ENCODE measurements at places on chromosomes 5 and 9.

- no peak for DNase-seq
Observed at GRCh38 chr9:102642651-102643050, 352.5 kb upstream of the CYLC2 start.

- DNase-seq, result no peak
Observed at GRCh38 chr5:34842554-34842953, 3.6 kb downstream of the TTC23L start.

DNA sequence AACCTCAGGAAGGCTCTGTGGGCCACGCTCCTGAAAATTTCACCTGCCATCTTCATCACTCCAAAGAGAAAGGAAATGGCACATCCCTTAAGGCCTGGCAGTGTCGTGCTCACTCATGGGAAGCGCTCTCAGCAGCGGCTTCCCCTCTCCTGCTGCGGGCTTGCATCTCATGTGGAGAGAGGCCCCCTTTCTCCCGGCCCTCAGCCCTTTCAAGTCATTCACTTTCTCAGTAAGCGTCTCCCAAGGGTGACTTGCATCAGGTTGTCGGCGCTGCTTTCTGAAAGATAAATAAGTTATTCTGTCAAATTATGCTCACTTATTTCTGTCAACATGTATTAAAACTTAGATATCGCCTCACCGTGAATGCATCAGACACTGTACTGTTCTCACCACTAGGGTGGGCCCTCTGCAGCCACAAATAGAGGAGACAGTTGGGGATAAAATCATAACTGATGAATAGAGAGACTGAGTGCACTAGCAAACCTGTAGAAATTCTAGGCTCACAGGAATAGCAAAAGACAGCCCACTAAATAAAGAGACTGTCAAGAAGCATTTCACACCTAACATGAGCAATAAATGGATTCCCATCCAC, 174.6 kb downstream of the RFK start:
- DNase-seq, result no peak

- no peak for DNase-seq
Observed at GRCh38 chr5:155293605-155294178, 280.1 kb downstream of the KIF4B start.

GRCh38 chr5:139636207-139636792, 11.8 kb upstream of the CXXC5 start:
- DNase-seq, result peak; percentile 55

- no peak for DNase-seq
Observed at GRCh38 chr9:136745389-136746154, 2.8 kb downstream of the LCN6 start.

DNA sequence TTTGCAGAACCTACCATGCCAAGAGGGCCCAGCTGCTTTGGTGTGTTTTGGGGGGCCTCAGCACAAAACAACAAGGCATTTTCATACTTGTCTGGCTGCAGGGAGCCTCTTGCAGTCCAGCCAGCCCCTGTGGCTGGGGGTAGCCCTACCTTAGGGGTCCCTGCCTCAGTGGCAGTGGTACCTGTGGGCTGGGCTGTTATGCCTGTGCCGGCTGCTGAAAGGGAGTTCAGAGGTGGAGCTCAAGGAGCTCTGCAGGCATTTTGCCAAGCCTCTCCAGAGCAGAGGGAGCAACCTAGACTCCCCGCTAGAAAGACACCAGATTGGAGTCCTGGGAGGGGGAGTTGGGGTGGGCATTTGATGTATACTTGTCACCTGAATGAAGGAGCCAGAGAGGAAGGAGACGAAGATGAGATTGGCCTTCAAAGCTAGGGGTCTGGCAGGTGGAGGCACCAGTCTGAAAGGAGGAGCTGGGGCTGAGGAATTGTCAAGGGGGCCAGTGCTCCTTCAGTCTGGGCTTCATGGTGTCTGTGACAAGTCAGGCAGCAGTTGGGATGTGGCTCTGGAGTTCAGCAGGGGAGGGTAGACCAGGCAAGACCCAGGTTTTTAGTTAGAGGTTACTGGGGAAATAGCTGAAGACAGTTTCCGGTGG, 1.5 kb downstream of the SHROOM1 start:
- no peak for DNase-seq

GRCh38 chr5:176608937-176609723, 826 bp downstream of the GPRIN1 start:
- DNase-seq, result peak; percentile 23

GRCh38 chr9:137429974-137430722, 7.0 kb downstream of the NOXA1 start:
- no peak for DNase-seq

- no peak for DNase-seq
Observed at GRCh38 chr5:126855266-126855665, 78.3 kb downstream of the LMNB1 start.

GRCh38 chr9:132823370-132824145, 54.5 kb downstream of the AK8 start:
- no peak for DNase-seq

GRCh38 chr9:78122631-78123030, 91.0 kb upstream of the GNAQ start:
- DNase-seq, result no peak

DNA sequence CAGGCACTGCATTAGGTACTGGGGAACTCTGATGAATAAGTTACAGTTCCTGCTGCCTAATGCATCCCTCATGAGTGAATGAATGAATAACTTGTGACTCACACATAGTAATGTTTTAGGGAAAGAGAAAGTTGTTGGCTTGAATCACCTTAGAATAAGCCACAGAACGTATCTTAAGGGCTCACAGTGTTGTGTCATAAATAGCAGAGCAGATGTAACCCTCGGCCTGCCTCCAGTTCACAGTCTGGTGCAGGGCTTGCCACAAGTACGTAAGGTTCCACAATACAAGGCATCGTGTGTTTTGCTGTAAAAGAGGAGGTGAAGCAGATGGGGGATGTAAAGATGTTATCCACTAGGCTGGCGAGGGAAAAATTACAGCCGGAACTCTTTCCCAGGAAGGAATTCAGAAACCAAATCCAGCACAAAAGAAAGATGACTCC, 218.7 kb downstream of the TRPM3 start:
- DNase-seq, result no peak

- no peak for DNase-seq
Observed at GRCh38 chr9:25025156-25025555, 479.5 kb upstream of the IZUMO3 start.

DNA sequence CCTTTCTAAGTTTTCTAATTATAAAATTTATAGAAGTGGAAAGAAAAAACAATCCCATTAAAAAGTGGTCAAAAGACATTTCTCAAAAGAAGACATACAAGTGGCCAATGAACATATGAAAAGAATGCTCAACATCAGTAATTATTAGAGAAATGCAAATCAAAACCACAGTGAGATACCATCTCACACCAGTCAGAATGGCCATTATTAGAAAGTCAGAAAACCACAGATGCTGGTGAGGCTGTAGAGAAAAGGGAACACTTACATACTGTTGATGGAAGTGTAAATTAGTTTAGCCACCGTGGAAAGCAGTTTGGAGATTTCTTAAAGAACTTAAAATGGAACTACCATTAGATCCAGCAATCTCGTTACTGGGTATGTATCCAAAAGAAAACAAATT, 23.7 kb upstream of the PLPP1 start:
- no peak for DNase-seq

DNA sequence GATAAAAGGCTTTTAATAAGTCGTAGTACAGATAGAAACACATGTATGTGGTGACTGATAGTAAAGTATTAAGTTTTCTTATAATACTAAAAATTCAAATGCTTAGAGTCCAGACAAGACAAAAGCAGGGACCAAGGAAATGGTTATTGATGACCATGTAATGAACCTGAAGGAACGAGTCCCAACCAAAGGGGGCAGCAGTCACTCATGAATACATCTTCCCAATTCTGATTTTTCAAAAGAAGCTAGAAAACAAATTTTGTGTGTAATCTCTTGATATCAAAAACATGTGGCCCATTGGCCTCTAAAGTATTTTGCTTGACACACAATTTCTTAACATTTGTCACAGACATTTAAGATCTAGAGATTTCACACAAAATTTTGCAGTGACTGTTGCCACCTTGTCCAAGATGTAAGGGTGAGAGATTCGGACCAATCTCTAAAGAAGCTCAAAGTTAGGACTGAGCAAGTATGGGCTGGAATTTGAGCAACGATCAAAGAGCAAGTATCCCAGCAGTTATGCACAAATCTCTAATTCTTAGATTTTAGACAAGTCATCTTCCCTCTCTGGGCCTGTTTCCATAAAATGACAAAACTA, 66.8 kb downstream of the ARL15 start:
- no peak for DNase-seq

GRCh38 chr5:112866739-112867138, 5.7 kb downstream of the SRP19 start:
- DNase-seq, result no peak

DNA sequence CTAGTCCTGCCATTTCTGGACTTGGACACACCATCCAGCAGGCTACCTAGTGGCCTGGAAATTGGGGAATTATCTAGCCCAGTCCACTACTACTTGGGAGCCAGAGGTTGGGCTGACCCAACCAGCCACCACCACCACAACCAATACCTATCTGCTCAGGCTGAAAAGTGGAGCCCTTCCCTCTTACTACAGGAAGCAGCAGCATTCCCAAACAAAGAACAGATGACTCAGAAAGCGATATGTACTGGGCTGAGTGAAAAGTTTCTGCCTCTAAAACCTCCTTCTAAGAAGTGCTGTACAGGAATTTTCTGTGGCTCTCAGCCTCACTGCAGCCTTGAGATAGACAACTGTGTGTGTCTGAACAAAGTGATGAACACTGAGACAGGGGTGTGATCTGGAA, 279.4 kb downstream of the CDH10 start:
- DNase-seq, result no peak

- no peak for DNase-seq
Observed at GRCh38 chr5:62263401-62263800, 42.6 kb upstream of the KIF2A start.

DNA sequence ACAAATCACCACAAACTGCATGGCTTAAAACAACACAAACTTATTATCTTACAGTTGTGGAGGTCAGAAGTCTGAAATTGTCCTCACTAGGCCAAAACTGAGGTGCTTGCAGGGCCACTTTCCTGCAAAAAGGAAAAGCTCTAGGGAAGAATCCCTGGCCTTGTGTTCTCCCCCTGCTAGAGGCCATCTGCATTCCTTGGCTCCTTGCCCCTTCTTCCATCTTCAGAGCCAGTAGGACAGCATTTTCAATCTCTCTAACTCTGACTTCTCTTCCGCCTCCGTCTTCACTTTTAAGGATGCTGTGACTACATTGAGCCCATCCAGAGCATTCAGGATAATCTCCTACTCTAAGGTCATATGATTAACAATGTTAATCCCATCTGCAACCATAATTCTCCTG, 236.6 kb downstream of the CDK5RAP2 start:
- DNase-seq, result no peak

DNA sequence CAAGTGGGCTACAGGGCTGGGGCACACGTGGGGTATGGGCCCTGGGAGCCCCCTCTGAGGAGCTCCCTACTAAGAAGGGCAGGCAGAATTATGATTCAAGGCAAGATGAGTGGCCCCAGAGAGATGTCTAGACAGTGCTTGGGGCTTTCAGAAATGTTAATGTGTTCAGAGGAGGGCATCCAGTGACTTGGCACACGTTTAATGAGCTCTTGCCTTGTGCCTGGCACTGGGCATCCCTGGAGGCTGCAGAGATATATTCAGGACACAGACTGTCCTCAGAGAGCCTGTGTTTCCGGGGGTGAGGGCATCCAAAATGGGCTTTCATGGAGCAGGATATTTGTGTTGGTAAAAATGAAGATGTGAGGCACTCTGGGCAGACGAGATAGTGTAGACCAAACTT, 25.4 kb upstream of the DAB2IP start:
- DNase-seq, result no peak

- DNase-seq, result no peak
Observed at GRCh38 chr5:83857341-83857740, 136.7 kb upstream of the HAPLN1 start.

GRCh38 chr9:79570448-79571308, 1.1 kb upstream of the TLE4 start:
- DNase-seq, result peak; percentile 40

All from activated CD8-positive, alpha-beta memory T cell treated with anti-CD3 and anti-CD28 coated beads, Interleukin-2, amount 50 U/mL, for 4 hours (primary cell).